Inflammatory macrophage treated with lipopolysaccharide for 1 hour (primary cell): ENCODE measurements at places on chromosomes 2 and 18.

DNA sequence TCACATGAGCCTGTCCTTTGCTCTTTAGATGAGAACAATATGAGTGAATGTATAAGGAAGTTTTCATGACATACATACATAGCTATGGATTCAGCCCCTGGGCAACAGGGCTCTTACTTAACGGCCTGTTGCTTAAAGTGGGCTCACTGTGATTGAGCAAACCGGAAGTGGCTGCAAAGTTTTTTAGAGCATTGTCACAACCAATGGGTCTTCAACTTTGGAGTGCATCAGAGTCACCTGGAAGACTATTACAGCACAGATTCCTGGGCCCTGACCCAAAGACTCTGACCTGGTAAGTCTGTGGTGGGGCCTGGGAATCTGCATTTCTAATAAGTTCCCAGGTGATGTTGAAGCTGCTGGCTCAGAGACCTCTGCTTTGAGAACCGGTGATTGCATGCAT, 106.3 kb upstream of the SEC11C start:
- no peak for DNase-seq

- no peak for DNase-seq
Observed at GRCh38 chr2:74862020-74862964, 28.4 kb downstream of the HK2 start.

DNA sequence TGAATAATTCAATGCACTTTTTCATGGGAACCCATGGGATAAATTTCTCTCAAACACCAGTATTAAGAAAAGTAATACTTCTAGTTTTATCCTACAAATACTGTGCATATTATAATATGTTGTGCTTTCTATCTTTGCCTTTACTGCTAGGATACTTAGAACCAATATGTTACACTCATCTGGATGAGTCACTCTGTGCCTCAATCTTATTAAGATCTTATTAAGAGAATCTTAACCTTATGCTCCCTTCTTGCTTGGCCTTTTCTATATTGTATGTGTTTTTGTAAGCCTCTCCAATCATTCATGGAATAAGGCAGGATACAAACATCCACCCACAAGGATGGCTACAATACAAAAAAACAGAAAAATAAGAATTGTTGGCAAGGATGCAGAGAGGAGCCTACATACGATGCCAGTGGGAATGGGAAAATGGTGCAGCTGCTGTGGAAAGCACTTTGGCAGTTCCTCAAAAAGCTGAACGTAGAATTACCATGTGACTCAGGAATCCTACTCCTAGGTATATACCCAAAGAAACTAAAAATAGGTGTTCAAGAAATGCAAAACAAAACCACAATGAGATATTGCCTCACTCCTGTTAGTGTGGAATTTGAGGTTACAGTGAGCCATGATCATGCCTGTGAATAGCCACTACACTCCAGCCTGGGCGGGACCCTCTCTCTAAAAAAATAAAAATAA, 10.7 kb upstream of the TWSG1 start:
- DNase-seq, result no peak

GRCh38 chr2:142981756-142982155, 104.3 kb downstream of the KYNU start:
- DNase-seq, result no peak

- peak; percentile 76 for DNase-seq
Observed at GRCh38 chr2:202831242-202832220, 40.0 kb downstream of the ICA1L start.

- no peak for DNase-seq
Observed at GRCh38 chr2:11011359-11011758, 99.6 kb downstream of the KCNF1 start.

- DNase-seq, result no peak
Observed at GRCh38 chr2:131067465-131068125, 25.7 kb downstream of the FAM168B start.

GRCh38 chr2:8486141-8486540, 195.7 kb upstream of the ID2 start:
- DNase-seq, result no peak
